ENCODE measurements at places on chromosomes 6 and 20.

DNA sequence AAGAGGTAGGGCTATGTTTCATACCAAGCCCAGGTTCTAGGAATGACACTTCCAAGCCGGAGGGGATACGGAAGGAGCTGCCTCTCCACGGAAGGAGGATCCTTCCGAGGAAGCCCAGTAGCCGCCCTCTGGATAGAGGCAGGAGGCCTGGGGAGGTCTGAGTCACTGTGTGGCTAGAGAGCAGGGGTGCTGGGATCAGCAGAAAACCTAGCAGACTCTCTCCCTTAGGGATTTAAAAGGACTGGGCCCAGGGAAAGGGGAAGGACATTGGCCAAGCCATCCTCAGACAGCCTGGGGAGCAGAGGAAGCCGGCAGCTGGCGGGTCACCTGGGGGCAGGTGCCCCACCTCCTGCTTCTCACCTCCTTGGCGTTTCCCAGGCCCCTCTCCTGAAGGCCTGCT lies 36.6 kb upstream of the NFATC2 start:
- no peak for DNase-seq

GRCh38 chr6:76684875-76685274 lies 612.4 kb upstream of the IMPG1 start:
- DNase-seq: no peak

DNA sequence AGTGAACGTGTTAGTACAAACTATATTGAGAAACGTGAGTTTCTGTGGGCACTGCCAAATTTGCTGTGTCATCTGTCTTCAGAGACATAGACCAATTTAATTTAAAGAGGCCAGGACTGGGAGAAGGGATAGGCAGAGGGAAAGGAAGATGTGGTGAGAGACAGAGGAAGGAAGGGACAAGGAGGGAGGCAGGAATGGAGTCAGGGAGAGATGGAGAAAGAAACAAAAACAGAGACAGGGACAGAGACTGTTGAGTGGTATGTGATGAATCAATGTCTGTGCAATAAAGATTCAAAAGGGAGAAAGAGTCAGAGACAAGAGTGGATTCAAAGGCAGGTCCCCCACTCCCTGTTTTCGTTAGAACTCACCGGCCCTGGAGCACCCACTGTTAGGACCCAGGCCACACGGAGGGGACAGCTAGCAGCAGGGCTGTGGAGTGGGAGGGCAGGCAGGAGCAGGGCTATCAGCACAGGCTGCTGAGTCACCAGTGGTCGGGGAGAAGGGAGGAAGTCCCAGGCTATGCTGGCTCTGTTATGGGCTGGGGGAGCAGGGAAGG lies 51.6 kb upstream of the CHD6 start:
- no peak for DNase-seq

DNA sequence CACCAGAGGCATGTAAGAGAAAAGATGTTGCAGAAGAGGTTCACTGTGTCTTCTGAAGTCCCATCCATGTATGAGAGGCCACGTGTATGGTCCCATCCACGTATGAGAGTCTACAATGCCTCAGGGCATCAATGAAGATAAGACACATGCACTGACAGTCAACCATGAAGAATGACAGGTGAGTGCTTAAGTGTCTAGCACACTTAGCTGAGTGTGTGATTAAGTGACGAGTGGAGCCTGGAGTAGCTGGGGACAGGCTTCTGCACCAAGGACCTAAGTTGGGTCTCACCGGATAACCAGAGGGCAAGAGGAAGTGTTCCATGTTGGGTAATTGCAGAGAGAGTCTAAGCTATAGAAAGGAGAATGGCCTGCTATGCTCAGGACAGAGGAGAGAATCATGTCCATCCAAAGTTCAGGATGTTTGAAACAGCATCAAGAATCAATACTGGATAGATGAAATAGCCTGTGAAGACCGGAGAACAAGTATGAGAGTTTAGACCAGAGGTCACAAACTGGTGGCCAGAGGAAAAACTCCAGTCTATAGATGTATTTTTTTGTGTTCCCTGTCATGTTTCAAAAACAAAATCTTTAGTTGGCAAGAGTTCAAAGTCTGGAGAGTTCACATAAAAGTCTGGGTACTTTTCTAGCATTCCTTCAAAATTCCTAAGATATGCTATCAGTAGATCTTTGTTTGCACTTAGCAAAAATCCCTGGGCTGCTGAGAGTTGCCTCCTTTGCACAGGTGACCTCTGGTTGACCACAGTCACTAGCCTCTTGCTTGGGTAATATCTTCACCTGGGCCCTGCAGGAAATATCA lies 165.8 kb downstream of the KIF16B start:
- DNase-seq: no peak

DNA sequence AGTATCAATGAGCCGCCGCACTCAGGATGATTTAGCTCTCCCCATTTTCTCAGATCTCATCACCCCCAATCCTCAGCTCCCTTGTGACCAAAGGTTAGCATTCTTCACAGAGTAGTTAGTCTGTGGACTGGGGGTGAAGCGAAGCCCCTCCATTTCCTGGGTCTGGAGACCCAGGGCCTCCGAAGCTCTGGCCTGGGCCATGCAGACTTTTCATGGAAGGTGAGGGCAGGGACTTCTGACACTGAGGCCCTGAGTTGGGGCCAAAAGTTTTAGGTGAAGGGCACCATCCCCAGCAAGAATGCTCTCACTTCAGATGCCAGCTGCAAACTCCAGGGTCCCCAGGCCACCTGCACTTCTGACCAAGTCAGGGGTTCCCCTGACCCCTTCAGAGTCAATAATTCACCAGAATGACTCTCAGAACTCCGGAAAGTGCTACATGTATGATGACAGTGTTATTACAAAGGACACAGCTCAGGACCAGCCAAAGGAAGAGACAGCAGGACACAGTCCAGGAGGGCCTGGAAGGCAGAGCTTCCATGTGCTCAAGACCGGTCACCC lies 65.7 kb upstream of the DUSP22 start:
- no peak for DNase-seq

GRCh38 chr6:7899101-7899888 lies 11.3 kb downstream of the TXNDC5 start:
- no peak for DNase-seq

- DNase-seq: no peak
Measured at GRCh38 chr6:139833592-139833991, 459.1 kb upstream of the CITED2 start.
